ENCODE measurements at places on chromosomes 11 and 22. TPM values are rescaled to one million over a fixed set of nuclear protein-coding genes. Genes with fewer than 3 reads are reported as not detected.

The NXPE4 gene
- total RNA-seq = not detected

The TSKU gene
- 79.5 TPM for total RNA-seq

The CDC42EP1 gene
- 33.4 TPM for total RNA-seq

The SLC22A9 gene
- total RNA-seq = not detected

The FJX1 gene
- 13.4 TPM for total RNA-seq

The RELA gene
- total RNA-seq = 97.9 TPM

The PANX3 gene
- total RNA-seq = not detected

The RAG1 gene
- 1.1 TPM for total RNA-seq

The ASRGL1 gene
- 6.2 TPM for total RNA-seq

The P2RY2 gene
- total RNA-seq = 20.2 TPM

The BIRC3 gene
- total RNA-seq = 15.5 TPM

The ZW10 gene
- total RNA-seq = 15.1 TPM

The HBE1 gene
- not detected for total RNA-seq

The SLC29A2 gene
- total RNA-seq = 13.0 TPM

The OR5AS1 gene
- not detected for total RNA-seq

The TMEM138 gene
- 69.5 TPM for total RNA-seq

The C11orf87 gene
- total RNA-seq = 5.9 TPM

The CFAP300 gene
- 9.7 TPM for total RNA-seq

The GALNT18 gene
- 13.3 TPM for total RNA-seq

The OR8D4 gene
- total RNA-seq = not detected

The APOL6 gene
- 37.2 TPM for total RNA-seq

The CSRP3 gene
- 0.68 TPM for total RNA-seq

The KDELR3 gene
- 7.5 TPM for total RNA-seq

The SLC22A12 gene
- total RNA-seq = not detected

The VWCE gene
- total RNA-seq = 4.1 TPM

The CTNND1 gene
- 426 TPM for total RNA-seq

The MISFA gene
- total RNA-seq = 5.9 TPM

The IFT27 gene
- 41.2 TPM for total RNA-seq

The TRIM68 gene
- 28.9 TPM for total RNA-seq

The TMEM225 gene
- not detected for total RNA-seq

All from ureter (tissue), 1 donor.